ENCODE measurements at places on chromosomes 4 and X. TPM values are rescaled to one million over a fixed set of nuclear protein-coding genes. Genes with fewer than 3 reads are reported as not detected.

DNA sequence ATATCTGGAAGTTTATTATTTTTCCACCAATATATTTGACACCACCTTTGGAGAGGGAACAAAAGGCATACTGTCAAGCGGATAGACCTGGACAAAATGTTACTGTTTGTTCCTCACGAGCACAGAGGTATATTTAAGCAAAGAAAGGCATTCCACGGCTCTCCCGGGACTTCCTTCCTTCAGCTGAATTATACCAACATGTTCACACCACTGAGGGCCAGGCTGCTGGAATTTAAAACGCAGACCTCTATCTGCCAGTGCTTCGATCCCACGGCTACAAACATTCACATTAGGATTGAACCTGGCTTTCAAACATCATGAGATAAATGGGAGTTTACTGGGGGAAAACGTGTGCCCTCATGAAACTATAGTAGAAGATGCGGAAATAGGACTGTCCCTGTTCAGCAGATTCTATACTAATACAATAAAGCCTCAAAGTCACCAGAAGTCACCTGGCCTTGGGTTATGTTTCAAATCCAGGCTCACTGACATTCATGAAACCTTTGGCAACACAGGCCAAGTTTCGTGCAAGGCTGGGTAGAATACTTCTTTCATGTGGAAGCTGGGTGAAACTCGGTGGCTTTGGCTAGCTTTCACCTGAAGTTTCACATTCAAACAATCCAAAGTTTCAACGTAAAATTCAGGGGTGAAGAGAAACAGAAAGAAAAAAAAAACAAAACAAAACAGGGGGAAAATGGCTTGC is 39.5 kb downstream of the SORBS2 start:
- no peak overlapping the region for H3K4me3 ChIP-seq
- H3K4me1 ChIP-seq: no peaks in the 10 kb centered on the region
- H3K27me3 ChIP-seq: peaks cover 2% of the 10 kb centered on the region
- no peaks in the 10 kb centered on the region for H3K36me3 ChIP-seq

The GLRA3 gene
- not detected for total RNA-seq

DNA sequence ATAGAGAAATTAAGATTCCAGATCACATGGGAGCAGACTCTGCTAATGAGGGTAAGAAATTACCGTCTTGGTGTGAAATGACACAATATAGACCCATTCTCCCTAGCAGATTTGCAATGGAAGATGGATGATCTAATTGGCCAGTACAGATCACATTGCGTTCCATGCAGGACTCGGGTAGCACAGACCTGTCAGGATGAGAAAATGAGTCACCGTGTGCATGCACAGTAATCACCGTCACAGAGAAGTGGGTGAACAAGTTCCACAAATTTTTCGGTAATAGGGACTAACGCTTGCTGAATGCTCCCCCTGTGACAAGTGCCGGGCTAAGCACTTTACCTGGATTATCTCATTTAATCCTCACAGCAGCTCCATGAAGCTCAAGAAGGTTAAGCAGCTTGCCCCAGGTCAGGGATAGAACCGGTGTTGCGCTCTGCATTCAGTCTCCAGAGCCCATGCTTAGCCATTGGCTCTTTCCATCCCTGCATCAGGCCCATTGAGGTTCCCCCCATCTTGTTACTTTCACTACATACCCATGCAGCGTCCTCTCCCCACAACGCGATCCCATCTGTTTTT is 375.6 kb downstream of the FBXW7 start:
- peaks cover 4% of the 10 kb centered on the region for H3K27me3 ChIP-seq
- no peaks in the 10 kb centered on the region for H3K36me3 ChIP-seq
- H3K4me3 ChIP-seq: no peak overlapping the region
- no peak for DNase-seq

DNA sequence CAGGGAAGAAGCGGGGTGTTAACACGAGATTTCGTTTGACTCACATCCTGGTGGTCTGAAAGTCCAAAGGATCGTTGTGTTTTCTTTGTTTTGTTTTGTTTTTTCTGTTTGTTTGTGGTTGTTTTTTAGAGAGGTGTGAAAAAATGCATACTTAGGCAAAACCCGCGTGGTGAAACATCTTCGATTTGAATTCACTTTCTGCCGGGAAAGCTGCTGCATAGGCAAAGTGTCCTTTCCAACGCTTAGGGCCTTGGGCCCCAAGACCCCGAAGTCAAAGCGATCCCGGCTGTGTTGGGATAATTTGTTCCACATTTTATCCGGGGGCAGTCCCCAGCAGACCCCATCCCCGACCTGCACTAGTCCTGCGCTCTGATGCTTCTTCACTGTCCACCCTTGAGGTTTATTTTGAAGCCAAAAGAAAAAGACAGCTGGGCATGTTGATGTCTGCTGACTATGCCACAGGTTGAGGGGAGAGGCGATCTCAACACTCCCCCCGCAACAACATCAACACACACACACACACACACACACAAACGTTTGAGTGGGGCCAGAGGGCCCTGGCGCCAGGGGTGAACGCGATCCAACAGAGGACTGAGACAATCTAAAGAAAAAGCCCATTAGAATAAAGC is 2.0 kb downstream of the MSX1 start:
- peaks cover 26% of the 10 kb centered on the region for H3K4me1 ChIP-seq
- no peak for DNase-seq
- no peak overlapping the region for H3K27ac ChIP-seq
- H3K4me3 ChIP-seq: peak overlapping the region; percentile 63
- peaks cover 10% of the 10 kb centered on the region for H3K36me3 ChIP-seq

DNA sequence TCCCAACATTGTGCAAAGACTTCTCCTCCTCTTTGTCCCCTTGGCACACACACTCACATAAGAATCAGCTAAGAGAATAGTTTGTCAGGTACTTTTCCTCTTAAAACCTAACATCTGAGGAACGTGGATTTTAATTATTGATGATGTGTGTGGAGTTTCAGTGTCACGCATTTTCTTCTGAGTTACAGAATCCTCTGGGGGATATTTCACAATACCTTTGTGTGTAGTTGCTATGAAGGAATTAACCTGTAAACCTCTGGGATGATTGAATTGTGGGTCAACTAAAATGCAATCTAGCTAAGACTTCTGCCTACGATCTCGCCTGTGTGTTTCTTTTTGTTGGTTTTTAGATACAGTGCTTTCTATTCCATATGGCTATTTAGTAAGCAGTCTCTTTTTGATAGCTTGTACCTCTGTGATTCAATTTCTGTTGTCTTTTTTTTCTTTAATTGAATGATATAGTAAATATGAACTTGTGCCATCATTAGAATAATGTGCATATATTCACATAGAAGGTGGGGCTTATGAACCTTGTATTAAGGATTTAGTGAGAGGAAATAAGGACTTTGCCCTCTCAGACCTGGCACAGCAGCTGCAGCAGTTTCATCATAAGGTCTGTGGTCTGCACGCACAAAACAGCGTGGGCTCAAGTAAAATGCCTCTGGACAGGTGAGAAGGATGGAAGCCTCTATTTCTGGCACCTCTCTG is 99.2 kb downstream of the TSPAN7 start:
- no peak for DNase-seq
- H3K4me1 ChIP-seq: no peaks in the 10 kb centered on the region
- no peak overlapping the region for H3K27ac ChIP-seq
- H3K36me3 ChIP-seq: no peaks in the 10 kb centered on the region
- peaks cover 3% of the 10 kb centered on the region for H3K27me3 ChIP-seq

GRCh38 chrX:131895807-131896206 is 127.3 kb upstream of the STK26 start:
- no peaks in the 10 kb centered on the region for H3K36me3 ChIP-seq
- no peaks in the 10 kb centered on the region for H3K27me3 ChIP-seq
- DNase-seq: no peak

- no peak for DNase-seq
- H3K4me1 ChIP-seq: peaks cover 12% of the 10 kb centered on the region
- H3K27me3 ChIP-seq: no peaks in the 10 kb centered on the region
- H3K4me3 ChIP-seq: no peak overlapping the region
- peaks cover 4% of the 10 kb centered on the region for H3K36me3 ChIP-seq
- no peak overlapping the region for H3K27ac ChIP-seq
Measured at GRCh38 chr4:2219233-2219760, 22.6 kb downstream of the HAUS3 start.

DNA sequence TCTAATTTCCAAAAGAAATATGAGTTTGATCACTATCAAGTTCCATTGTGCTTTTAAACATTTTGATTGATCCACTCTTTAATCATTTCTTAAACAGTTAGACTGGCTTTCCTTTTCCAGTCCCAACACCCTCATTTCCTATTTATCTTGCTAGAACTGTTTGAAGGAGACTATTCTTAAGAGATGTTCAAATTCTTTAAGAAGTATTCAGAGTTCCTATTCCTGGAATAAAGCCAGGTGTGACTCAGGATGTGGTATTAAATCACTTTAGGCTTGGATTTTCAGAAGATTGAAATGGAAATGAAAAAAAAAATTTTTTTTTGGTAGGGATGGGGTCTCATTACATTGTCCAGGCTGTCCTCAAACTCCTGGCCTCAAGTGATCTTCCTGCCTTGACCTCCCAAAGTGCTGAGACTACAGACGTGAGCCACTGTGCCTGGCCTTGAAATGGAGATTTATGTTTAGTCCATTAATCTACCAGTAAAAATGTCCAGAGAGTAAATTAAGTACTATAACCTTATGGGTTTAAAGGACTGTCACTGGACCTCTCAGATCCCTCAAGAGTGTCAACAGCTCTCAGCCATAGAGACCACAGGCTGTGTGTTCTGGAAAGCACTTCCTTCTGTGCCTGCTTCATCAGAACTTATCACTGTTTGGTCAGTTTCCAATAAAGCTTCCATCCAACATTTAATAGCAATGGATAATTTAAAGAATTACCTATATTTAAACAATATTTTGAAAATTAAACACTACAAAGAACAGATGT is 90.7 kb downstream of the CDS1 start:
- no peaks in the 10 kb centered on the region for H3K27me3 ChIP-seq
- H3K4me1 ChIP-seq: no peaks in the 10 kb centered on the region
- no peak overlapping the region for H3K4me3 ChIP-seq
- no peak for DNase-seq
- no peaks in the 10 kb centered on the region for H3K36me3 ChIP-seq
- H3K27ac ChIP-seq: no peak overlapping the region

GRCh38 chrX:133676344-133677122 is 261.2 kb upstream of the GPC4 start:
- peaks cover 6% of the 10 kb centered on the region for H3K4me1 ChIP-seq
- H3K36me3 ChIP-seq: no peaks in the 10 kb centered on the region
- no peak overlapping the region for H3K4me3 ChIP-seq
- no peak overlapping the region for H3K27ac ChIP-seq
- peaks cover 2% of the 10 kb centered on the region for H3K27me3 ChIP-seq
- no peak for DNase-seq

The PPP1R2C gene
- total RNA-seq: not detected

DNA sequence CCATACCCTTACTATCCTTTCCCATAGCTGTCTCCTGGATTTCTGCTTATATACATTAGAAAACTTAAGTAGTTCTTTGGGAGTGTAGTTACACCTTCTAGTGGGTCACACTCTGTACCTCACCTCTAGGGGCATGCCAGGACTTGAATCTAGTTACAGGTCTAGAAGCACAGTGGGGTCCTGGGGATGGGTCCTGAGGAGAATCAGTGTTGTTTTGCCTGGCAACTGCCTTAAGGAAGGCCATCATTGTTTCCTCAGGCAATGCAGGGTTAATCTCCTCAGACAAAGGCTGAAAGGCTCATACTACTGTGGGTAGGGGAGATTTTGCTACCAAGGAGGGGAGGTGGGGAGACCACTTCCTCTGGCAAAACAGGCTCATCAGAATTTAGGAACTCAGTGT is 750.3 kb downstream of the FAT4 start:
- H3K36me3 ChIP-seq: no peaks in the 10 kb centered on the region
- H3K27ac ChIP-seq: no peak overlapping the region
- H3K4me3 ChIP-seq: no peak overlapping the region
- DNase-seq: no peak

GRCh38 chr4:7772711-7773385 is 166.8 kb downstream of the AFAP1 start:
- no peaks in the 10 kb centered on the region for H3K36me3 ChIP-seq
- H3K4me1 ChIP-seq: peaks cover 24% of the 10 kb centered on the region
- H3K4me3 ChIP-seq: no peak overlapping the region
- DNase-seq: no peak
- H3K27me3 ChIP-seq: no peaks in the 10 kb centered on the region
- H3K27ac ChIP-seq: no peak overlapping the region

- H3K4me3 ChIP-seq: no peak overlapping the region
- H3K27ac ChIP-seq: no peak overlapping the region
- H3K27me3 ChIP-seq: no peaks in the 10 kb centered on the region
- no peaks in the 10 kb centered on the region for H3K36me3 ChIP-seq
Measured at GRCh38 chr4:11931266-11931820, 502.6 kb upstream of the HS3ST1 start.

DNA sequence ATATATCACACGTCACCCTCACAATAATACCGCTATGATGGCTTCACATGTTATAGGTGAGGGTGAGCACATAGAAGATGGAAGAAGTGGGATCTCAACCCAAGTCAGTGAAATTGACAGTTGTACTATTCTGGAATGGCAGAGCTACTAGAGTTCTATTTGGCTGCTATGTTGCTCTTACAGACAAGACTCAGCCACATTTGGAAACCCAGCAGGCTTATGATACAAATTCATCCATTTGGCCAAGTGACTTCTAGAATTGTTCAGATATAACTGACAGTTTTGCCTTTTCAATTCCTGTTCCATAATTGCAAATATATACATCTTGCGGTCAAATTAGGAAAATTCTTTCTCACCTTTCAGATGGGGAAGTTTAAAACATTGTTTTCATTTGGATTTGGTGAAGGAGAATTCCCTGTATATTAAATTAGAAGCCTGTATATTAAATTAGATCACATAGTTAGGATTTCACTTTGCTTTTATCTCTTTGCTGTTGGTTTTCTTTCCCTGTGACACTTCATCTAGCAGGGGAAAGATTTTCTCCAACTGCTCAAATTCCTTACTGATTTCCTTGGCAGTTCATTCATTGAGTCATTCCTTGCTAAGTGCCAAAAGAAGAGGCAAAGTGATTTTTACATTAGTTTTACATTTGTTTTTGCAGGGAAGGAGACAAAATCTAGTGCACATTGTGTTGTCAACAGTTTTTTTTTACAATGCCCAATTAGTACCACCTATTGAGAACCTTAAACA is 120.6 kb upstream of the TBC1D9 start:
- H3K4me1 ChIP-seq: no peaks in the 10 kb centered on the region
- peaks cover 4% of the 10 kb centered on the region for H3K27me3 ChIP-seq
- no peak overlapping the region for H3K27ac ChIP-seq
- no peak overlapping the region for H3K4me3 ChIP-seq

The FAM47A gene
- total RNA-seq: not detected

- H3K4me3 ChIP-seq: no peak overlapping the region
- DNase-seq: no peak
- H3K27me3 ChIP-seq: no peaks in the 10 kb centered on the region
- H3K27ac ChIP-seq: no peak overlapping the region
Measured at GRCh38 chr4:53098681-53099121, 236.6 kb downstream of the RASL11B start.

- no peak overlapping the region for H3K27ac ChIP-seq
- no peaks in the 10 kb centered on the region for H3K27me3 ChIP-seq
- DNase-seq: no peak
- no peak overlapping the region for H3K4me3 ChIP-seq
Measured at GRCh38 chr4:53816561-53816960, 225.3 kb upstream of the LNX1 start.

The GPR119 gene
- total RNA-seq: not detected

GRCh38 chrX:153767674-153768055 is 3.6 kb downstream of the PLXNB3 start:
- H3K27ac ChIP-seq: no peak overlapping the region
- H3K36me3 ChIP-seq: no peaks in the 10 kb centered on the region

Measured in activated CD8-positive, alpha-beta T cell treated with anti-CD3 and anti-CD28 coated beads, Interleukin-2, amount 10 ng/mL, durations not matched to agents 7 days and 5 days (primary cell).